ENCODE measurements at places on chromosomes 16 and 17. TPM values are rescaled to one million over a fixed set of nuclear protein-coding genes. Genes with fewer than 3 reads are reported as not detected.

GRCh38 chr17:50668025-50668837, 33.5 kb downstream of the ABCC3 start:
- no peaks in the 10 kb centered on the region for H3K4me1 ChIP-seq
- no peaks in the 10 kb centered on the region for H3K36me3 ChIP-seq
- no peaks in the 10 kb centered on the region for H3K27me3 ChIP-seq
- H3K4me3 ChIP-seq, result no peak overlapping the region

DNA sequence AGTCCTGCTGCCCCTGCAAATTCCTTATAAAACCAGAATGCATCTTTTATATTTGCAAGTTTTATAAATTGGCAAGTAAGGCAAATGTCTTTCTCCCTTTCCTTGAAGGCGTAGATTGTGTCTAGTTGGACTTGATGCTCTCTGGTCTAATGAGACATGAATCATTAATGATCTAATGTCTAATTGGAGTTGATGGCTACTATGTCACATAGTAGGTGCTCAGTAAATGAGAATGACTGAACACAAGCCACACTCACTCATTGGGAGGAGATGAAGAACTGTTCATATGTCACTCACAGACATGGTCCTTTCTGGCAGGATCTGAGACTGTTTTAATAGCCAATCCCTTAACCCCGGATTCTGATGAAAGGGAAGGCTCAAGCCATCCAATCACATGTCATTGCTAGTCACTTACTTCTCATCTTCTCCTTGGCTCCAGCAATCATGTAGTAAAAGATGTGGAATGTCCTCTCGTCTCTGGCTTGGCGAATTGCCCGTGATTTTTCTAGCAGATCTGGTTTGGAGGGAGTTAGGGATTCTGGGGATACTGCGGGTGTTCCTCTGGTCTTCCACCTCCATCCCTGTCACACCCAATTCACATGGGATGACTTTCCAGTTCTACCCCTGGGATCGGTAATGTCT, 81.0 kb downstream of the MYH11 start:
- H3K27ac ChIP-seq, result peak overlapping the region; percentile 58
- no peak overlapping the region for H3K4me3 ChIP-seq
- DNase-seq, result no peak
- H3K4me1 ChIP-seq, result no peaks in the 10 kb centered on the region
- H3K36me3 ChIP-seq, result peaks cover 7% of the 10 kb centered on the region
- H3K27me3 ChIP-seq, result no peaks in the 10 kb centered on the region

DNA sequence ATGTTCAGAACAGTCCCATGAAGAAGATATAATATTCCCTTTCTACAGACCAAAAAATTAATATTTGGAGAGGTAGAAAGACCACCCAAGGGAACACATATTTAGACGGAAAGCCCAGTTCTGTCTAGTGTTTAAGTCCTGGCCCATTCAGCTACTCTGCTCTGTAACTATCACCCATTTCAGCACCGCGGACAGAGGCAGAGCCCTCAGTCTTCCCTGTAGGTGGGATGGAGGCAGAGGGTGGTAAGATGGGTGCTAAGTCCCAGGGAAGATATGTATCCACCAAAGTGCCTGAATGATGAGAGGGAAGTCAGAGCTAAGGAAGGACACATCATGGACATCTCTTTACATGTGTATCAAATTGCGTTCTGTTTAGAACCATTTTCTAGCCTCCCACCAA, 27.8 kb upstream of the C16orf78 start:
- no peak overlapping the region for H3K4me3 ChIP-seq
- no peaks in the 10 kb centered on the region for H3K4me1 ChIP-seq
- no peak overlapping the region for H3K27ac ChIP-seq

Gene SALL1
- total RNA-seq, result not detected

Gene DCUN1D3
- 29.5 TPM for total RNA-seq

Gene SLC13A2
- total RNA-seq, result not detected
